ENCODE measurements at places on chromosomes 12 and 14.

DNA sequence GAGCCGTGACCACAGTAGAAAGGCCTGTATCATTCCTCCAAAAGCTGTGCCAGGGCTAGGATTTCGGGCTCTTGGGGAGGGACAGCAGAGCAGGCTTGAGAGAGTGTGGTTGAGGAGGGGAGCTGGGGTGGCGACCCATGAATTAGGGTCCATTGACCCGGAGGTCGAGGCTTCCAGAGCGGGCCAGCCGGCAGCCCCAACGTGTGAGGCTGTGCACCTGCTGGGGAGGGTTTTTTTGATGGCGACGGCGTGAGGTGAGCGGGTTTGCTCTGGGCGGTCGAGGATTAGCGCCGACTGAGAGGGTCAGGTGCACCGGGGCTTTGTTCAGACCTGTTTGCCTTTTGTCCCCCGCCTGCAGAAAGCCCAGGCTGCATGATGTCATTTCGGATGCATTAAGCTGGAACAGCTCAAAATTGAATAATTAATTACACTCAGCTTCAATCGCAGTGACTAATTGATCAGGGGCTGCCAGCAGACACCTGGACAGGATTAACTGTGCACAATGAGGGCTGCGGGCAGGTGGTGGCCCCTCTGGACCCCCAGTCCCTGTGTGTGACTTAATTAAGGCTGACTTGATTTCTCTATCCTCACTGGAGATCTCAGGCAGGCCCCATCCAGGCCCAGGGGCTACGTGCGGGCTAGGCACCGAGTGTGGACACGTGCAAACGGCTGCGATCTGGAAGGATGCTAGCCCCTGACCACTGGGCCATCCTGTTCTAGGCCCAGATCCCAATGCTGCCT, 42.1 kb upstream of the MEG3 start:
- no peak for DNase-seq

DNA sequence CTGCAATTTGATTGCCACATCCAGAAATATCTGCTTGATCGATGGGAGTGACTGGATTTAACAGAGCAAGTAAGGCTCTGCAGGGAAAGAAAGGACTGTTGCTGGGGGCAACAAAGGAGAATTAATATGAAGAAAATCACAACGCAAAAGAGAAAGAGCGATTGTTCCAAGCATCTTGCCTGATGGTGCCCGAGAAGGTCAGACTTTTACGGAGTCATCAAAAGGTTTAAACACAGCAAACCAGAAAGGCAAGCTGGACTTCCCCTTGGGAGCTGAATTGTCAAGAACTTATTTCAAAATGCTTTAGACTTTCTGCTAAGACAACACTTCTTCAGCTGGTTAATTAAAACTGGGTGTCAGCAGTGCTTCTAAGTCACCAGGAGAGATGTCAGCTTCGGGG, 791.5 kb downstream of the MED13L start:
- DNase-seq: no peak

DNA sequence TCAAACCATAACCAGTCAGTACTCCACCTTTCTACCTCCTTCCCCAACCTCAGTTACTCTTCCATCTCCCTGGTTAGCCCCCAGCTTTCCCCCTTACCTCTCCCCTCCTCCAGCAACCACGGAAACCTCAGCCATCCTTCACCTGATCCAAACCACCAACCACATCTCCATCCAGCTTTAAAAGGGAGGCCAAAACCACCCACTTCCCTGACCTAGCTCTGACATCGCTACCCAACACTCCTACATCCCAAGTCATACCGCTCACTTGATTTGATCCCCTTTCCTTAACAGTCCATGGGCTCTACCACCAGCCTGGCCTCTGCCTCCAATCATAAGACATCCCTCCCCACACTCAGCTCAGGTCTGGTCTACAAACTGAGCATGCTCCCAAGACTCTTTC, 1.5 kb downstream of the RAB35 start:
- DNase-seq: no peak

- DNase-seq: no peak
Observed at GRCh38 chr14:92973798-92974372, 50.9 kb downstream of the CHGA start.

GRCh38 chr12:67925077-67925476, 64.2 kb upstream of the IFNG-AS1 start:
- DNase-seq: no peak

- no peak for DNase-seq
Observed at GRCh38 chr12:4439736-4440135, 5.9 kb downstream of the FGF6 start.

DNA sequence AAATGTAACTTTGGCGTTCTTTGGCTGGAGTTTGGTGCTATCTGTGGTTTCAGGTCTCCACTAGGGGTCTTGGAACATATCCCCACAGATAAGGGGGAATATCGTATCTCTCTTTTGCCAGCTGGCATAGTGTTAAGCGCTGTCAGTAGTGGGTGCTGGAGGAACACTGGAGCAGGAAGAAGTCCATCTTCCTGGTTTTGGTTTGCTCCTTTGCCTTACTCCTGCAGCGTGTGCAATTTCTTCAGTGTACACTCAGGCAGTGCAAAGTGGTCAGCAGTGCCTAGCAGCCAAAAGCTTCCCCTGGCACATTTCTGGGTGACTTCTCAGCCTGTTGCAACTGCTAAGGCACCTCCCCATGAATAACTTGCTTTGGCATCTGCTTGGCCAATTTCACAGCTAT, 11.7 kb upstream of the RIPK3 start:
- no peak for DNase-seq

- DNase-seq: no peak
Observed at GRCh38 chr14:61577506-61577931, 117.8 kb upstream of the HIF1A start.

DNA sequence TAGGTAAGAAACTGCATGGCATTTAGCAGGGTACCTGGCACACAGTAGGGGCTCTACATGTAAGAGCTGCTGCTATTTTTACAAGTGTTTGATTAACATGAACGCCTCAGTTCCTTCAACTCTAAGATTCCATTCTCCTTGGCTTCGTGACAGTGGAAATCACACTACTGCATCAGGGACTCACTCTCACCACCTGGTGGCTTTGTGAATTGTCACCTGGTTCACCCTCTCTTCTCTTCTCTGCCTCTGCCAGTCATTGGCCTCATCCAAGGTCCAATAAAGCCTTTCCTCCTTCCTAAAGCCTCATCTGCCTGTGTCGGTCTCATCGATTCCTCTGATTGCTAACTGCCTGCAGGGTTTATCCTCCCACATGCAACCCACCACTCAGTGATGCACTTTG, 476.4 kb downstream of the VRK1 start:
- DNase-seq: no peak

- DNase-seq: no peak
Observed at GRCh38 chr12:120229071-120229486, 28.2 kb upstream of the RPLP0 start.

DNA sequence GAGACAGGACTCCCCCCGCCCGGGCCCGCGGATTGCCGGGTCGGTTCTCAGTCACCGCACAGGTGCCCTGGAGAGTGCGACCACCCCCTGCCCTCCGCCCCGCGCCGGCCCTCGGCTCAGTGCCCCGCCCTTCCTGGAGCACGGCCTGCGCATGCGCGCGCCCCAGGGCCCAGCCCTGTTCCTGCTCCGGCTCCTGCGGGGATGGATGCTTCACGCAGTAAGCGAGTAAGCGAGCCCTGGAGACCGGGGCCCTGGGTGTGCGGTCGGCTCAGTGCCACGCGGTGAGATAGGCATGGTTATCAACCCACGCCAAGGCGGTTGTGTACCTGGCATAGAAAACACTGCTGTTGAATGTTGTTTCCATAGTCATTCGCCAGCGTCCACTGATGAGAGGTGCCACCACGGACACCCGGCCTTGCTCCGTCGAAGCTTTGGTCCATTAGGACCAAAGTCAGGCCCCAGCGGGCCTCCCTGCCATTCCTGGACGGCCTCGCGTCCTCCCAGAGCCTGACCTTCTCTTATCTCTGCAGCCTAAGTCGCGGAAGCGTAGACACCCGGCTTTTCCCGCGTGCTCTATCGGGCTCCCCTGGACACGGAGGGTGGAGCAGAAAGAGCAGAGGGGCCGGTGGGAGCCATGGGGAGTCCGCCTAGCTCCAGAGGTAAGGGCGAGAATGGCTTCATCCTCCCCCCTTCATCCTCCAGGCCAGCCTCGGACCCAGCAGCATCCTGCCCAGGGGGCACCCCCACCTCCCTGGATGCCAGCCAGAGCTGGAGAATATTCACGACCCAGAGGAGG, 90.6 kb downstream of the PAPOLA start:
- peak; percentile 41 for DNase-seq

DNA sequence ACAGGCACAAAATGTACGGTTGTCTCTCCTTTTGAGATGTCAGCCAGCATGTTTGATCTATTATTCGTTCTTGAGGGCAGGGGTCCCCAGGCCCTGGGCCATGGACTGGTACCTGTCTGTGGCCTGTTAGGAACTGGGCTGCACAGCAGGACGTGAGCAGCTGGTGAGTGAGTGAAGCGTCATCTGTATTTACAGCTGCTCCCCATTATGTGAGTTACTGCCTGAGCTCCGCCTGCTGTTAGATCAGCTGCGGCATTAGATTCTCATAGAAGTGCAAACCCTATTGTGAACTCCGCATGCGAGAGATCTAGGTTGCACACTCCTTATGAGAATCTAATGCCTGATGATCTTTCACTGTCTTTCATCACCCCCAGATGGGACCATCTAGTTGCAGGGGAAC, 41.4 kb upstream of the SCN8A start:
- no peak for DNase-seq

GRCh38 chr12:954741-955140, 5.2 kb upstream of the RAD52 start:
- DNase-seq: no peak

Measured in left ventricle myocardium inferior (tissue), 1 donor.